IPS-NIHi11 (cell line): ENCODE measurements at places on chromosomes 5 and 9.

DNA sequence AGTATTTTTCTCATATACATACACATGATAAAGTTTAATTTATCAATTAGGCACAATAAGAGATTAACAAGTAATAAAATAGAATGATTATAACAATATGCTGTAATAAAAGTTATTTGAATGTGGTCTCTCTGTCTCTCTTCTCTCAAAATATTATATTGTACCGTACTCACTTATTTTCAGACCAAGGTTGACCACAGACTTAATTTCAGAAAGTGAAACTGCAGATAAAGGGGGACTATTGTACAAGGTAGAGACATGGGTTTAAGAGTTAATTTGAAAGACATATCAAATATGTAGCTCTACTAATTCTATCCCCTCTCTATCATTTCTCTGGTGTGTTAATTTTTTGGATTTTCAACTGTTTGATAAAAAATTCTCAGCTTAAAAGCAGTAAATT lies 20.0 kb upstream of the C9 start:
- no peak for DNase-seq

DNA sequence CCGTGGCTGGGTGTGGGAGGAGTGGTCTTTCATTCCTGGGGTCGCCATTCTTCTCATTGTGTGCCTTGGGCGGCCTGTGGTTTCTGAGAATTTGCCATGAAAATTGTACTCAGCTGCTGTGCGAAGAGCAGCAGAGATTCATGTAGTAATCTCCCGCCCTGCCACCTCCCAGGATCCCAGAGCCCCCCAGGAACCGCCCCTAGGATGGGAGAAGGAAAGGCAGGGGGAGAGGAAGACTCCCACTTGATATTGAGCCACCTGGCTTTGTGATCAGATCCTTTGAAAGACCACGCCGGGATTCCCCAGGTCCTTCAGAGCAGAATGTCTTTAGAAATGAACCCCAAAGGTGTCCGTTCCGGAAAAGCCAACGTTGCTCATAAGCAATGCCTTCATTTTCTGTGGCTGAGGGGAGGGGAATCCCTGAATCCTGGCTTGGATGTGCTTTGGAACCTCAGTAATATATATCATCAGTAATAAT lies 27.6 kb downstream of the NEURL1B start:
- DNase-seq: no peak

DNA sequence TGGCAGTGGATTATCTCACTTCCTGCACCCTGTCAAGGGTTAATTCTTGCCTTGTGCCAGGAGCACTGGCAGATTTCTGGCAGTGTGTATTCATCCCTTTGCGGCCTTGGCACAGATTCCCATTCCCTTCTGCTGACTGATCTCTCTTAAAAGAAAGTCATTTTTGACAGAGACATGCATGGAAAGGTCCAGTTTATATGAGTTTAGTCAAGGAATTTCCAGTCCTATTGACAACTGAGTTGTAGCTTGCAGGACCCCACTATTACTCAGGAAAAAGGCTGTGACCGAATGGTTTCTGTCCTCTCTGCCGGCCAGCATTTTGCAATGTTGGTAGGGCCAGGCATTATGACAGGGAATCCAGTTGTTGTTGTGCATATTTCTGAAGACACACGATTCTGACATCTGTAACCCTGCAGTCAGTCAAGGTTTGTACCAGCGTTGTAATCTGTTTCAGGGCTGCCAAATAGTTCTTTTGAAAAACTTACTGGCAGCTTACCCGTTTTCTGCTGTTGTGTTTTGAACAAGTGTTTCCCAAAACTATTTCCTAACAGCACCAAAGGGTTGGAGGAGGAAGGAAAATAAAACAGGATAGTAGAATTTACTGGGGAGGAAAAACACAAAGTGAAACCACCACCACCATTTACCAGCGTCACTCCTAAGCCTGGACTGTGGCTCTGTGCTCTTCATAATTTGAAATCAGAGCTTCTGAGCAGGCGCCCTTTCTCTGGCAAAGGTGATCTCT lies 243.4 kb upstream of the KLF4 start:
- DNase-seq: no peak

GRCh38 chr9:76718166-76718565 lies 46.1 kb upstream of the PCA3 start:
- peak; percentile 28 for DNase-seq
